ENCODE measurements at places on chromosomes 6 and 20. TPM values are rescaled to one million over a fixed set of nuclear protein-coding genes. Genes with fewer than 3 reads are reported as not detected.

GRCh38 chr6:43517505-43518357, 842 bp downstream of the POLR1C start:
- H3K4me3 ChIP-seq = peak overlapping the region; percentile 80
- H3K27ac ChIP-seq = peak overlapping the region; percentile 83
- peaks cover 51% of the 10 kb centered on the region for H3K36me3 ChIP-seq
- peak; percentile 16 for DNase-seq

GRCh38 chr6:36886950-36887618, 1.3 kb downstream of the C6orf89 start:
- H3K36me3 ChIP-seq = peaks cover 2% of the 10 kb centered on the region
- no peaks in the 10 kb centered on the region for H3K27me3 ChIP-seq
- no peak overlapping the region for H3K27ac ChIP-seq
- DNase-seq = no peak
- H3K4me1 ChIP-seq = no peaks in the 10 kb centered on the region

DNA sequence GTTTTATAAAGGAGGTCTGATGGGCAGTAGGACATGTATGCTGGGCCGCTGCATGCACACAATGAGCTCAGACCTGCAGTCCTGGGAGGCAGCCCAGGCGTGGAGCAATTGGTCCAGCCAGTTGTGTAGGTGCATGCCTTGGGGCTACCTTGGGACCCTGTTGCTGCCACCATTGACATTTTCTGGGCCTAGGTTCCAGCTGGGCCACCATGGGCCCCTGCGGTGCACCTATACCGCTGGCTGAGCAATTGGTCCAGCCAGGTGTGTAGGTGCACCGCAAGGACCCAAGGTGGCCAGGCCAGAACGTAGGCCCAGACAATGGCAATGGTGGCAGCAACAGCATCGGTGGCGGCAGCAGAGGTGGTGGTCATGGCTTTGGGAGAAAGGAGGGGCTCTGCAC, 143.9 kb downstream of the PXDC1 start:
- peaks cover 9% of the 10 kb centered on the region for H3K4me1 ChIP-seq
- no peak overlapping the region for H3K4me3 ChIP-seq
- peaks cover 46% of the 10 kb centered on the region for H3K27me3 ChIP-seq
- no peaks in the 10 kb centered on the region for H3K36me3 ChIP-seq

The VIP gene
- not detected for total RNA-seq

The ZNF165 gene
- total RNA-seq = 0.28 TPM

The BTN2A1 gene
- total RNA-seq = 11.4 TPM

The CGA gene
- total RNA-seq = not detected

The PHACTR1 gene
- total RNA-seq = not detected
